Activated naive CD4-positive, alpha-beta T cell (primary cell): ENCODE measurements at places on chromosomes 7 and 10.
A peak's percentile ranks its signal among the peaks of the same experiment; 100 is the strongest.

- no peak for DNase-seq
These were observed 45.3 kb downstream of the WNT2 start for GRCh38 chr7:117277576-117277975.

DNA sequence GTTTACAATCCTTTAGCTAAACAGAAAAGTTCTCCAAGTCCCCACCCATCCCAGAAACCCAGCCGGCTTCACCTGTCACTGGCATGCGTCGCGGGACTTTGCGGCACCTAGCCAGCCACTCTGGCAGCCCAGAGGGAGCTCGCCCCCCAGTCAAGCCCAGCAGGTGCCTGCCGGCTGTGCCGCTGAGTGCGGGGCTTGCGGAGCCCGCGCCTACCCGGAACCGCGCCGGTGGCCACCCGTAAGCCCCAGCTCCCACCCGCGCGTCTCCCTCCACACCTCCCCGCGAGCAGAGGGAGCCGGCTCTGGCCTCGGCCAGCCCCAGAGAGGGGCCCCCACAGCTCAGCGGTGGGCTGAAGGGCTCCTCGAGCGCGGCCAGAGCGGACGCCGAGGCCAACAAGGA lies 446.1 kb downstream of the GRM8 start:
- DNase-seq = no peak

GRCh38 chr10:55966101-55966500 lies 395.0 kb downstream of the ZWINT start:
- DNase-seq = no peak

DNA sequence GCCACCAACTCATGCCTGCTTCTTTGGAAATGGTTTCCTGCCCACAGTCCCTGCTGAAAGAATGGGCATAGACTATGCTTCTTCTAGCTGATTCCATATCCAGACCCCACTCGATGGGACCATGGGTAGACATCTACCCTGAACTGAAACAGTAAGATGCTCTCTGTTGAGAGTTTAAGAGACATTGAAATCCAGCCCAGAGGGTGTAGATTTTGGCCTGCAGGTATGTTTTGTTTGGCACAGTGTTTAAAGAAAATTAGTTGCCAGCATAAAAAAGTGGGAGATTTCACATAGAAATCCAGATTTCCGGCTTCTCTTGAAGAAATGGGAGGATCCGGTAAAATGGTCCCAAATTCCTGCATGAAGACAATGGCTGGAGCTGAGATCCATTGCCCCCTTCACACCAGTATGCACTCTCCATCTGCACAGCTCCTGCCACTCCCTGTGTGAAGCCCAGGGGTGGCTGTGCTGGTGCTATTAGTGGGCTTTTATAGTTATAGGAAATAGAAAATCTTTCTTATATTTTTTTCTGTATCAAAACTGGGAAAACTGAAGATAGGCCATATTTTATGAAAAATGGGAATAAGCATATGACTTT lies 218.1 kb downstream of the PTEN start:
- no peak for DNase-seq

GRCh38 chr10:91208642-91209041 lies 11.8 kb upstream of the PCGF5 start:
- DNase-seq = no peak

DNA sequence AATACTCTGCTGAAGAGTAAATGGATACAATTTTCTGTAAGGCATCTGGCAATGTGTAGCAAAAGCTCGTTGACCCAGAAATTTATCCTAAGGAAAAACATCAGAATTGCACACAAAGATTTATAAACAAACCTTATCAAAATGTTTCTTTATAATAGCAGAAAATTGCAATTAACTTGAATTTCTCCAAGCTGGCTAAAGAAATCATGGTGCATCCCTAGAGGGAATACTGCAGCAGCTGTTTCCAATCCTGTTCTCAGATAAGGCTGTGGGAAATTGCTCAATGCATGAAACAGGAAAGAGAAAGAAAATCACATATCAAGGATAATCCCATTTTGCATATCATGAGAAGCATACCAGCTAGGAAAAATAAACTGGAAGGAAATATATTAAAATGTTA lies 18.7 kb downstream of the TACR2 start:
- DNase-seq = no peak

- no peak for DNase-seq
These were observed 225.0 kb downstream of the CALN1 start for GRCh38 chr7:72187179-72187578.

- DNase-seq = no peak
These were observed 38.7 kb upstream of the TRIL start for GRCh38 chr7:28996836-28997235.

GRCh38 chr7:98315318-98315993 lies 34.0 kb downstream of the BRI3 start:
- no peak for DNase-seq

DNA sequence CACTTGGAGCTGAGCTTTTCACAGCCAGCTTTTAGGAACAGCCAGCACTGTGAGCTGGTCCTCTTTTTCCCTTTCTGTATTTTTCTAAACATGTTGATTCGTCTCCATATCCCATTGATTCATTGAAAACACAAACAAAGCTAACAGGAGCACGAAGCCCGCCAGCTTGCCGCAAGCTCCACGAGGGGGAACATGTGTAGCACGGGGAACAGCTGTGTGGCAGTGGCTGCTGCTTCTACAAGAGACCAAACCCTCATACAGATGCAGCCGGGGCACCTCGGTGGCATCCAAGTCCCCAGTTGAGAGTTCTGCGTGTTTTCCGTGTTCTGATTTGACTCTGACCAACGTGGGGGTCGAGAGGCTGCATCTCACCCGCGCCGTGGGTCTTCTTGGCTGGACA lies 80.8 kb upstream of the SH2B2 start:
- no peak for DNase-seq

GRCh38 chr10:100927266-100927665 lies 14.5 kb downstream of the SLF2 start:
- DNase-seq = no peak

DNA sequence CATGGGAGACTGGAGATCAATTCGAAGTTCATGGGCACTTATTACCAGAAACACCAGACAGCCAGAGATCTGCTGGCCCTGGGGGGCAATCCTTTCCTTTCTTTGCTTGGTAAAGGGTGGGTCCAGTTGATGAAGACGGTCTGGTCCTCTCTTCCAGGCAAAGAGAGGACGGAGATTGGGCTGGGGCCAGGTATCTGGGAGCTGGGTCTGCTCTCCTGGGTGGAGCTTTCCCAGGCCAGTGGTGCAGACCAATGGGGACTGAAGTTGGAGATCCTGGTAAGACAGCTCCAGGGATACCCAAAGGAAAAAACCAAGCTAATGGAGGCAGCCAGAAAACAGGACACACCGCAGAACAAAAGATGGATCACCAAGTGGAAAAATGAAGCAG lies 18.3 kb downstream of the NOD1 start:
- no peak for DNase-seq

GRCh38 chr7:30896036-30896435 lies 15.6 kb upstream of the AQP1 start:
- no peak for DNase-seq

GRCh38 chr7:32958046-32959025 lies 1.1 kb downstream of the FKBP9 start:
- DNase-seq = no peak

DNA sequence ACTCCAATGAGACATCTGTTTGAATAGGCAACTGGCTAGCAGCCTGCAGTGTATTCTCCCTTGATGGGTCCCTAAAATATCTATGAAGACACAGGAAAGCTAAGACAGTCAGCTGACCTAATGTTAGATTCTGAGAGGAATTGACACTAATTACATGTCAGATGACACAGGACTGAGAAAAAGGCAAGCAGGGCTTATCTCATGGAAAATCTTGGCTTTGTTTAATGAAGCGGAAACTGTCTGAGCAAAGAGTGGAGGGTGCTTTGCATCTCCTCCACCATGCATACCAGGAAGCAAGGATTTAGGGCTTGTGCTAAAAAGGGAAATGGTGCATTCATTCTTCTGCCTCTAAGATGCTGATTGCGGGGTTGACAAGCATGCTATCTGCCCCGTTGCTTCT lies 135.5 kb upstream of the GLI3 start:
- no peak for DNase-seq

- DNase-seq = no peak
These were observed 64.2 kb upstream of the COL1A2 start for GRCh38 chr7:94330269-94331020.

DNA sequence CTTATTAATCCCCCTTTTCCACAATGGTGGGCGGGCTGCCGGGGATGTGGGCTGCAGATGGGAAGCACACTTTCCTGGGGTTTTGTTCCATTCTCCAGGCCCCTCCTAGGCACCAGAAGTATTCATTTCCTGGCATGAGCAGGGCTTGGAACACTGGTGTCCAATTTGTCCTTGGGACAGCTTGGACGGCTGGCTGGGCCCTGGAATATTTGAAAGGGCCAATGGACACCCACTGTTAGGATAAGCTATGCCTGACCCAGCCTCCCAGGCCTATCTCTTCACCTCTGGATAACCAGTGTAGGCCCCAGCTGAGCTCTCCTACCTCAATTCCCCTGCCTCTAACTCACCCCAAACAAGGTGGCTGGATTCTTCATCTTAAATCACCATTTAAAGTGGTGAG lies 354.9 kb downstream of the PTEN start:
- no peak for DNase-seq

DNA sequence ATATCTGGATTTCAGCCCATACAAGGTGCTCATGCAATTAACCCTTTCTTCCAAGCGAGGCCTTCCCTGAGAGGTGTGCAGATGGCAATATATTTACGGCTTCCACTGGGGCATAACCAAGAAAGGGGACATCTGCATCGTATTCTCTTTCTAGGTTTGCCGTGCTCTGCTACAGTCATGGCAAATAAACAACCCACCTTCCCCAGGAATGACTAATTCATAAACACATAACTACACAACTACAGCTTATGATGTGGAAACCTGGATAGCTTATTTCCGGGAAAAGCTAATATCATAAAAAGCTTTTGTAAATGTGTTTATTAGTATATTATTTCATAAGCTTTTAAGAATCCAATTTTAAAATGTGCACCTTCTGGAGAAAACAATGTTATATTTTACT lies 120.0 kb downstream of the CAMK1D start:
- no peak for DNase-seq

DNA sequence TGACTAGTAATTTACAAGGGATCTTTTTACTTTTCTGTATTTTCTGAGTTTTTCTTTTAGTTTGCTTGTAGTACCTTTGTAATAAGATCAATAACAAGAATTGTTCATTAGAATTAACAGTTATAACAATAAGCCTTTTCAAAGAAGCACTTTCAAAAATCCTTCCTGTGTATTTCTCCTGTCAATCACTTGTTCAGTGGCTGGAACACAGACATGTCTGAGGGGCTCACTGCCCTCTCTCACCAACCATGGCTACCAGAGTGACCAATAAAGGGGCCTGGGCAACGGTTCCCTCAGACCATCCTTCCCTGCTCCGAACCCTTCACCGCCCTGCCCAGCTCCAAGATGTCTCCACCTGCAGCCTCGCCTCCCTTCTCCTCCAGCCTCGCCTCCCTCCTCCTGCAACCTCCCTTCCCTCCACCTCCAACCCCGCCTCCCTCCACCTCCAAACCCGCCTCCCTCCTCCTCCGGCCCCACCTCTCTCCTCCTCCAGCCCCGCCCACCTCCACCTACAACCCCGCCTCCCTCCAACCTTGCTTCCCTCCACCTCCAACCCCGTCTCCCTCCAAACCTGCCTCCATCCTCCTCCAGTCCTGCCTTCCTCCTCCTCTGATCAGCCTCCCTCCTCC lies 353.4 kb downstream of the TNS3 start:
- DNase-seq = no peak

- DNase-seq = no peak
These were observed 31.2 kb downstream of the PRTFDC1 start for GRCh38 chr10:24920907-24921881.

DNA sequence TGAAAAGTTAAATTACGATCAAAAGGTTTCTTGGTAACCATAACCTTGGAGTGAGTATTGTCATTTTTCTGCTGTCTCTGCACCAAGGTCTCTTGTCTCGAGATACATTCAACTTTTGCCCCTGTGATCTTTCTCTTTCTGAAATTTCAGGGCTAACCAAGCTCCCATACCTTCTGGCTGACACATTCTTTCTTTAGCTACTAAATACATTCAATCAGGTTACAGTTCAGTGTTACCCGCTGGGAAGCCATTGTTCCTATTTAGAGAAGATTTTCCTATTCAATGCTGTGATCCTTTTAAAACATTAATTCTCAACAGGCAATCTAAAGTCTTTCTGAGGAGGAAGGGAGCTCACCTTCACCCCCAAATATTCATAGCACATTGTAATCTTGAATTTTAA lies 22.9 kb upstream of the DMTF1 start:
- no peak for DNase-seq

DNA sequence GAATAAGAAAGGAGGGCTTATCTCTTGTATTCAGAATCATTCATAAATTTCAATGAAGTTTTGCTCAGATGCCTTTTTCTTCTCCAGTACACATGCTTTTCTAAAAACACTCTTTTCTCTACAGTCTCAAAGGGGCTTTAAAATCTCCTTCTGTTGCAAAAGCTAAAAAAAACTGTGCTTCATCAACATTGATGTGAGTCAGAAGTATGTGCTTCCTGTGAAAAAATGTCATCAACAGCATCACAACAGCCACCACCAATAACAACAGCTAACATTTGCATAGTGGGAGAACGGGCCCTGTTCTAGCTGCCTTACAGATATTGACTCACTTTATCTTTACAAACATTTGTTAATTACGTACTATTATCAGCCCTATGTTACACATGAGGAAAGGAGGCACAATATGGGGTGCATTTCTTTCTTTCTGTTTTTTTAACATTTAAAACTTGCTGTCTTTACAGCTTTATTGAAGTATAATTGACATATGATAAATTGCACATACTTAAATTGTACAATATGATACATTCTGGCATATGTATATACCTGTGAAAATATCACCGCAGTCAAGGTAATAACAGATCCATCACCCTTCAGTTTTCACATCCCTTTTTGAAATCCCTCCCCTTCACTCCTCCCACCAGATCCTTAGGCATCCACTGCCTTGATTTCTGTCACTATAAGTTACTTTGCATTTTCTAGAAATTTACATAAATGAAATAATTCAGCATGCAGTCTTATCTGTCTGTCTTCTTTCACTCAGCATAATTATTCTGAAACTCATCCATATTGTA lies 1605.4 kb upstream of the LRRTM3 start:
- no peak for DNase-seq

DNA sequence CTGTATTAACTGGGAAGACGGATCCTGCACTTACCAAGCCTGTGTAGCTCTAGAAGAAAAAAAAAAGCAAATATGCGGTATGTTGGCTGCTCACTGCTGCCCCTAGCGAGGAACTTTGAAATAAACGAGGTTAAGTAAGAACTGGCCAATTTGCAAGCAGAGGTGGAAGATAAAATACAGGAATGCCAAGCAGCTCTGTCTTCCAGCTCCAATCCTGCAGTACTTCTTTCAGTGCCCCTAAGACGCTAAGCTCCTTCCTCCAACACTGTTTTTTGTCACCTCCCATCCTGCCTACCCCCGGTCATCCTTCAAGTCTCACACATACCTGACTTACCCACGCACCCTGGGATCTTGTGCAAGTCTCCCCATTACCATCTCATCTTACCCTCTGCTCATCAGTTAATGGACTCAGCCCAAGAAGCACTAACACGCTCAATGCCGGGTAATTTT lies 809 bp downstream of the C10orf143 start:
- peak; percentile 56 for DNase-seq

GRCh38 chr7:27107391-27108381 lies 5.2 kb upstream of the HOXA2 start:
- no peak for DNase-seq

GRCh38 chr10:2119316-2119715 lies 382.0 kb upstream of the ADARB2 start:
- no peak for DNase-seq

GRCh38 chr7:142771353-142771723 lies 568 bp downstream of the PRSS2 start:
- no peak for DNase-seq
